Activated CD4-positive, alpha-beta T cell treated with anti-CD3 and anti-CD28 coated beads, Interleukin-2, amount 10 ng/mL, durations not matched to agents 7 days and 5 days (primary cell): ENCODE measurements at places on chromosomes 3 and 15.
A peak's percentile ranks its signal among the peaks of the same experiment; 100 is the strongest.

DNA sequence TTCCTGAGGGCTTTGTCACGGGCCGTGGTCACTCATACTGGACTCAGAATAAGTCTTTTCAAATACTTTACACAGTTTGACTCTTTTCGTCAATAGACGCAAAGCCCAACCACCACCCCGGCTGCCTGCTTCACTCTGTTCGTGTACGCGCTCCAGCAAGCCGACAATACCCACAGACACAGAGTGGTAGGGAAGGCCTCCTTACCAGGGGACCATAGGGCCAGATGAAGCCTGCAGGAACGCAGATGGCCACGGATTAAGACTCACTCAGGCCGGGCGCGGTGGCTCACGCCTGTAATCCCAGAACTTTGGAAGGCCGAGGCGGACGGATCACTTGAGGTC, 29.7 kb downstream of the EFCAB12 start:
- DNase-seq: peak; percentile 36

GRCh38 chr15:51093839-51094605, 684 bp downstream of the TNFAIP8L3 start:
- no peak for DNase-seq

GRCh38 chr15:73901126-73901810, 25.0 kb upstream of the LOXL1 start:
- no peak for DNase-seq

- DNase-seq: no peak
Observed at GRCh38 chr3:127585813-127586413, 4.6 kb downstream of the TPRA1 start.

DNA sequence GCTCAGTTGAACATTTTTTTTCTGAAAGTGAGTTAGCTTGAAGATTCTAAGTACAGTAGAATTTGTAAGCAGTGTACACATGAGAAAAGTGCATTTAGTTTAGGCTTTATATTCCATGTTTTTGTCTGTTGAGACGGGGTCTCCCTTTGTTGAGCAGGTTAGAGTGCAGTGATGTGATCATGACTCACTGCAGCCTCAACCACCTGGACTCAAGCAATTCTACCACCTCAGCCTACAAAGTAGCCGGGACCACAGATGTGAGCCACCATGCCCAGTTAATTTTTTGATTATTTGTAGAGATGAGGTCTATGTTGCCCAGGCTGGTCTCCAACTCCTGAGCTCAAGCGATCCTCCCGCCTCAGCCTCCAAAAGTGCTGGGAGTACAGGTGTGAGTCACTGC, 5.3 kb upstream of the CSNK1G1 start:
- no peak for DNase-seq

GRCh38 chr3:149717391-149718056, 34.8 kb downstream of the COMMD2 start:
- peak; percentile 41 for DNase-seq

DNA sequence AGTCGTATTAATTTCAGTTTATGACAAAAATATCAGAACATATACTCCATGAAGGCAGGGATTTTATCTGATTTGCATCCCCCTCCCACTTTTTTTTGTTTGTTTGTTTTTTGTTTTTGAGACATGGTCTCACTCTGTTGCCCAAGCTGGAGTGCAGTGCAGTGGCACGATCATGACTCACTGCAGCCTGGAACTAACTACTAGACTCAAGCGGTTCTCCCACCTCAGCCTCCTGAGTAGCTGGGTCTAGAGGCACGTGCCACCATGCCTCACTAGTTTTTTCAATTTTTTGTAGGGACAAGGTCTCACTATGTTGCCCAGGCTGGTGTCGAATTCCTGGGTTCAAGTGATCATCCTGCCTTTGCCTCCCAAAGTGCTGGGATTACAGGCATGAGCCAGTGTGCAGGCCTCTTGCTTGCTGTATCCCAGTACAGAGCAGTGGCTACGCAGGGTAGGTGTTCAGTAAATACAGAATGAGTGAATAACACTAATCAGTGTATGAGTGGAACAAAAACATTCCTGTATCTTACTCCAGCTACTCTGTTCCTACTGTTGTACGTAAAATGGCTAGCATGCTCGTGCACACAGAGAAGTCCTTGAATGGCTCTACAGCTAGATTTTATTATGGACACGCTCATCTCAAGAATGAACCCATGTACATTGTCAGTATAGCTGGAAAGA, 272.4 kb downstream of the FOXP1 start:
- no peak for DNase-seq

DNA sequence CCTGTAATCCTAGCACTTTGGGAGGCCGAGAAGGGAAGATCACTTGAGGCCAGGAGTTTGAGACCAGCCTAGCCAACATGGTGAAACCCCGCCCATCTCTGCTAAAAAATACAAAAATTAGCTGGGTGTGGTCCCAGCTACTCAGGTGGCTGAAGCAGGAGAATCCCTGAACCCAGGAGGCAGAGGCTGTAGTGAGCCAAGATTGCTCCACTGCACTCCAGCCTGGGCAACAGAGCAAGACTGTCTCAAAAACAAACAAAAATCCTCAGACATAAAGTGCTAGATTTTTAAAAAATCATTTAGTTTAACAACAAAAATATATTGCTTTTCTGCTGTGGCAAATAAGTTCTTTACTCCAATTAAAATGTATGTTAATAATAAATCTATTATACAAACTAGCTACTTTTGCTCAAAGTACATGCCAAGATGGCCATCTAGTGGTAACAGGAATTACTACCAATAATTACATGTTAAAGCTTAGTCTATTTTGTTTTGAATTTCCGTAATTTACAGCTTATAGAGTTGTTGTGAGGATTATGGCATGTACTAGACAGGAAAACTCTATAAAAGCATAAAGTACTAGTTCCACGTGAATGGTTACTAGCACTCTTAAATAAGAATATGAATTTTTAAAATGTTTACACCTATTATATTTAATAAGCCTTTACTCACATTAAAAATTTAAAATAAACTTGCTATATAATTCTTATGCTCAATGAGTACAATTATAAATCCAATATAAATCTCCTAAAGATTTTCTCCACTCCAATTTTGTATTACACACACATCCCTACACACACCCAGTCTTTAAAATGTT, 39.0 kb downstream of the GABPB1 start:
- peak; percentile 27 for DNase-seq

GRCh38 chr3:24302396-24302795, 192.3 kb downstream of the THRB start:
- no peak for DNase-seq

DNA sequence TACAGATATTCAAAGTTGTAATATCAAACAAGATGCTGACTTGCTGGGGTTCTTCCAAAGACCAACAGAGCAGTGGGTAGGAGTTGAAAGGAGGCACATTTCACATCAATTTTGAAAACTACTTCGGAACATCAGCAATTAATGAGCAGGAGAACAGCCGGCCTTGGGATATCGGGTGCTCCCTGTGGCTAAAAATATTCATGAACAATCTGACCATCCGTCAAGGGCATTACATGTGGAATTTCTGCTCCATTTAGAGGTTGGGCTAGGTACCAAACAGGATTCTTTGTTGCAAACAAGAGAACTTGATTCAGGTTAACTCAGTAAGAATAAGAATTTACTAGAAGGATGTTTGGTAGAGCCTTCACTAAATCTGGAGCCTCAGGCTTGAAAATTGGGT, 223.9 kb downstream of the RYR3 start:
- no peak for DNase-seq
